Activated CD4-positive, alpha-beta T cell treated with anti-CD3 and anti-CD28 coated beads, Interleukin-2, amount 50 U/mL, for 16 hours (primary cell): ENCODE measurements at places on chromosomes 16 and 17.

- no peak for DNase-seq
Measured at GRCh38 chr16:80103463-80103862, 437.3 kb upstream of the DYNLRB2 start.

GRCh38 chr16:54647216-54647615 is 283.4 kb upstream of the IRX5 start:
- DNase-seq = no peak

- no peak for DNase-seq
Measured at GRCh38 chr17:32370426-32370825, 20.5 kb downstream of the ZNF207 start.

DNA sequence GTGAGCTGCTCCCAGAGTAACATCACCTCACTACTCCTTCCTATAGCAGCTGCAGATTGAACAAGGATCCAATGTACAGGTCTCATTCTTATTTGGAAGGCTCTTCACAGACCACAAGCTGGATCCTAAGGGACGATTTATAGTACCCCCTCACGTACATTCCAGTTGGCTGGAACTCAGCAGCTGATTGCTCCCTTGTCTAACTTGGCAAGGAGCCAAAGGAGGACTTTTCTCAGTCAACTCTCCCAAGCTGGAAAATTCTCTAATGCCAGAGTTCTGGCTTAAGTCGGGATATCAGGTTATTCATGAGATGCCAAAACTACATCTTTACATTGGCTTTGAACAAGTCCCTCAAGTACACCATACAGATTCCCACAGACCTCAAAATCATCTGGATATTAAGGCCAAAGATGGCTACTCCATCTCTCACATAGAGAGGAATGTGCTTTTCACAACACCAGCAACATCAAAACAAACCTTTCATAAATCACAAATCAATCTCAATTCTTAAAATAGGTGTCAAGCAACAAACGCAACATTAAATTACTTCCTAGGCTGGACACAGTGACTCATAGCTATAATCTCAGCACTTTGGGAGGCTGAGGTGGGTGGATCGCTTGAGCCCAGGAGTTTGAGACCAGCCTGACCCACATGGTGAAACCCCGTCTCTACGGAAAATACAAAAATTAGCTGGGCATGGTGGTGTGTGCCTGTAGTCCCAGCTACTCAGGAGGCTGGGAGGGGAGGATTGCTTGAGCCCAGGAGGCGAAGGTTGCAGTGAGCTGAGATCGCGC is 39.3 kb downstream of the SMG6 start:
- DNase-seq = no peak

GRCh38 chr17:55264645-55265298 is at the start of gene HLF:
Gene HLF, plus strand, starts transcription at chr17:55264960. Its CDS starts 525 bp downstream, at chr17:55265485.
- peak; percentile 78 for DNase-seq

DNA sequence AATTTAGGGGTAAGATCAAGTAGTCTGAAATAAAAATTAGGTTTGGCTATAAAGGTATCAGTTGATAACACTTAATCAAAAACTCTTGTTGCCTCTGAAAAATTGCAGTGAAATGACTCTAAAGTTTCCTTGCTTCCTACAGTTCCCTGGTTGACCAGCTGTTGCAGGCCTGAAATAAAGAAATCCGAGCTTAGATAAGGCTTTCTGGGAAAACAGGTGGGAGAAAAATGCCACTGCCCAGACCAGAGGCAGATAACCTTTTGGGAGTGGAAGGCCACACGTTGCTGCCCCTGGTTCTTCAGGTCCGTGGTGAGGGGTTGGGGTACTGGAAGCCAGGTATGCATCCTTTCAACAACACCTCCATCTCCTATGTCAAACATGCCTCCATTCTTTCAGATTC is 111.3 kb downstream of the HS3ST3A1 start:
- no peak for DNase-seq

DNA sequence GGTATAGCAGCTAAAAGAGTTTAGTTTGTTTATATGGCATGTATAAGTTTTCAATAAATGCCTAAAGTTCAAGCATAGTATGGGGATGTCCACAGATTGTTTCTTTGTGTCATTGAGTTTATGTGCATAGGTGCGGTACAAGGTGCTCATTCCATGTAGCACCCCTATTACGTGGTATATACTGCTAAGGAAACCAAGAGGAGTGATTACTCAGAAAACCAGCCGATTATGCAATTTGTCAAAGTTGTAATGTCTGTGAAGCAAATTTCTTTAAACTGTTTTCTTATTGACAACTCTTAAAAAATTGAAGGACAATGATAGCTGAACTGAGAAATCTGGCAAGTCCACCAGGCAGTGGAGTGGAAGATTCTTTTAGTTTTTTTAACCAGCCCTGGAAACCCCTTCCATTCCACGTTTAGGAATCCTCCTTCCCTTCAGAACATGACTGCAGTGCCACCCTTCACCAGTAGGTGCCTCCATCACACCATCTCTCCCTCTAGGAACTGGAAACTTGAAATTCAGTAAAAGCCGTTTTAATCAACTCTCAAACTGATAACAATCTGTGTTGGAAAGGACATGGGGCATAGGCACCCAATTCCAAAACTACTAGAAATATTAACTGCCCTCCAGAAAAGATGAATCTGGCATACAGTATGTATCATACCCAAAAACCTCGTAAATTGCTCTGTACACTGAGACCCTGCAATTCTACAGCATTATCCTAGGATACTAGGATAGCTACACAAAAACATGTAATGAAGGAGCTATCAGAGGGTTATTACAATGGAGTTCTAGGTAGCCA is 43.5 kb downstream of the REXO5 start:
- peak; percentile 68 for DNase-seq
